ENCODE measurements at places on chromosomes 2 and 18. TPM values are rescaled to one million over a fixed set of nuclear protein-coding genes. Genes with fewer than 3 reads are reported as not detected.

GRCh38 chr2:25567406-25567805 is 106.0 kb downstream of the DTNB start:
- no peaks in the 10 kb centered on the region for H3K27me3 ChIP-seq
- no peaks in the 10 kb centered on the region for H3K36me3 ChIP-seq
- peak; percentile 67 for DNase-seq
- H3K27ac ChIP-seq: no peak overlapping the region
- H3K4me1 ChIP-seq: peaks cover 19% of the 10 kb centered on the region
- no peak overlapping the region for H3K4me3 ChIP-seq

Gene STAT4
- total RNA-seq: 0.46 TPM

- no peaks in the 10 kb centered on the region for H3K36me3 ChIP-seq
- no peaks in the 10 kb centered on the region for H3K27me3 ChIP-seq
- H3K27ac ChIP-seq: no peak overlapping the region
- H3K4me1 ChIP-seq: no peaks in the 10 kb centered on the region
- no peak for DNase-seq
- no peak overlapping the region for H3K4me3 ChIP-seq
Measured at GRCh38 chr2:135230150-135230549, 178.1 kb downstream of the RAB3GAP1 start.

- H3K27me3 ChIP-seq: no peaks in the 10 kb centered on the region
- no peak overlapping the region for H3K4me3 ChIP-seq
- H3K36me3 ChIP-seq: no peaks in the 10 kb centered on the region
- H3K27ac ChIP-seq: no peak overlapping the region
Measured at GRCh38 chr18:35511428-35511827, 13.7 kb upstream of the INO80C start.

Gene NR4A2
- total RNA-seq: 1.0 TPM

Gene GALR1
- not detected for total RNA-seq

- H3K36me3 ChIP-seq: no peaks in the 10 kb centered on the region
- no peak overlapping the region for H3K27ac ChIP-seq
- H3K4me1 ChIP-seq: no peaks in the 10 kb centered on the region
Measured at GRCh38 chr2:105872142-105872728, 127.5 kb downstream of the NCK2 start.

DNA sequence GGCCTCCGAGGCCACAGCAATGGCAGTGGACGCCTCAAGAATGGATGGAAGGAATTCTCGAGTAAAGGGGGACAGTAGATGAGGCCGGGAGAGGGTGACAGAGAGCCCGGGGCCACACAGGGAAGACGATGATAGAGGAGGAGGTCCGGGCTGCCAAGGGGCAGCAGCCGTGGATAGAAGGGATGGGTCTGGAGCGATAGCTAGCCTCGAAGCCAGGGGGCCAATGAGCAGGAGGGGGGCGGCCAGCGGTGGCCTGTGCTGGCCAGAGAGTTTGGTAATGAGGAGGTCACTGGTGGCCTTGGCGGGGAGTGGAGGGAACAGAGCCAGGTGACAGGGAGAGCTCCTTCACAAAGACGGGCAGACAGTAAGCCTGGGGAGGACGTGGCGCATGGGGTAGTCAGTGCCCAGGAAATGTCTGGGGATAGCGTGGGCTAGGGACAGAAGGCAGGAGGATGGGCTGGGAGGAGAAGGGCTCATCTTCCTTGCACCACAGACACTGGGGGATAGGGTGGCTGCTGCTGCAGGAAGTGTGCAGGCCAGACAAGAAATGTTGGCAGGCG is 87.8 kb upstream of the ASB18 start:
- H3K4me3 ChIP-seq: no peak overlapping the region
- DNase-seq: no peak
- no peak overlapping the region for H3K27ac ChIP-seq
- H3K36me3 ChIP-seq: no peaks in the 10 kb centered on the region
- H3K27me3 ChIP-seq: no peaks in the 10 kb centered on the region
- H3K4me1 ChIP-seq: no peaks in the 10 kb centered on the region

DNA sequence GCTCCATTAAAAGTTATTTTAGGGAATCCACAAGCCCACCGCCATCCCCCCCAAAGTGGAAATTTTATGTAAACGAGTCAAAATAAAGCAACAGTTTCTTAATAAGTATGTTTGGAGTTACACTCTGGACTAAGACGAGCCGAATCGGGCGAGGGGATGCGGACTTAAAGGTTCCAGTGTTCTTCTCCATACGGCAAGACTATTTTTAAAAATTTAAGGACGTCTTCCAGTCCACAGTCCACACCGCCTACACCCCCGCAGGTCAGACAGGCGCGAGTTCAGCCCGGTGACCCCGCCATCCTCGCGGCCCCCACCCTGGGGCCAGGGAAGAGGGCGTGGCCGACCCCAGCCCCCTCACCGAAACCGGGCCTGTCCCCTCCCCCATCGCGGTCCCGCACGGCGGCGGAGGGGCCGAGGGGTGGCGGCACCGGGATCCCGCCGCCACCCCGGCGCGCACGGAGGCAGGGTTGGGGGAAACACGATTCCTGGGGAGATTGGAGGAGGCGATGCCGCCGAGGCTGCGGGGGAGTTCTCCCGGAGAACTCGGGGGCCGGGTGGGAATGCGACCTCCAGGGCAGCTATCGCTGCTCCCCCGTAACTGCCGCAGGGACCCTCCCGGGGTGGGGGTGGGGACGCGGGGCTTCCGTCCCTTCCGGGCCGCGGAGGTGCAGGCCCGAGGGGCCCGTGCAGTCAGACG is 24.5 kb upstream of the SMAD7 start:
- H3K36me3 ChIP-seq: no peaks in the 10 kb centered on the region
- DNase-seq: no peak
- H3K27me3 ChIP-seq: no peaks in the 10 kb centered on the region
- peak overlapping the region; percentile 74 for H3K4me3 ChIP-seq

- peaks cover 2% of the 10 kb centered on the region for H3K4me1 ChIP-seq
- H3K27me3 ChIP-seq: no peaks in the 10 kb centered on the region
- DNase-seq: no peak
Measured at GRCh38 chr2:216546241-216546640, 47.6 kb downstream of the RPL37A start.

Gene HIBCH
- total RNA-seq: 24.7 TPM

- H3K4me3 ChIP-seq: no peak overlapping the region
- H3K27me3 ChIP-seq: no peaks in the 10 kb centered on the region
- no peak overlapping the region for H3K27ac ChIP-seq
Measured at GRCh38 chr2:2229626-2230432, 101.2 kb downstream of the MYT1L start.

Gene WBP1
- total RNA-seq: 50.5 TPM

DNA sequence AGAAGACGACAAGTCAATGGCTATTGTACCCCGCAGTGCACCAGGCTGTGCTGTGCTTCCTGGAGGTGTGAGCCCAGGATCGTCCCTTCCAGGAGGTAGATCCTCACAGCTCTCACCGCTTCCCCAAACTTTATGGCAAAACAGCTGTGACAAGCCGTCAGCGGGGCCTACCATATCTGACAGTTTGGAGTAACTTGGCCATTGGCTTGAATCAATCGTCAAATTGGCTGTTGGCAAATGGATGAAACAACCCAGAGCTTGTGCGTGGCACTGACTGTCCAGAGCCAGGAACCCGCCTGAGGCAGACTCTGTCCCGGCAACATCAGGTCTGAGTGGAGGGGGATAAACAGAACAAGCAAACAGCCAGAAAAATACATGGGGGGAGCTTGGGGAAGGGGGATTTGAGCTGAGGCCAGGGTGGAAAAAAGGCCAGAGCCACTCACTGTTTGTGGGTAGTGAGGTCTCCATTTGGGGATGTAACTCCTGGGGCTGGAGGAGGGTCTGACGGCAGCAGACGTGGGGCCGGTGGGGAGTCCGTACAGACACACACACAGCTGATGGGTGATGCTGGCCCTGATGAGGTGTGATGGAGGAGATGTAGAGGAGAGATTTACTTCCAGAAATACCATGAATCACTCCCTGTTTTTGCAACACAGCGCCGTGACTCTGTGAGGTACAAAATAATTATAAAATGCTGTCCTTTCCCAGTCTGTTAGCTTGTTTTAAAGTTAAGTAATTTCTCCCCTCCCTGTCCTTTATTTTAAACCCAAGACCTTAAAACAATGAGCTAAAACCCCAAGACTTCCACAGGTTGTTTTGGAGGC is 174.8 kb downstream of the TWIST2 start:
- H3K27ac ChIP-seq: no peak overlapping the region
- no peaks in the 10 kb centered on the region for H3K36me3 ChIP-seq
- no peaks in the 10 kb centered on the region for H3K27me3 ChIP-seq
- no peak overlapping the region for H3K4me3 ChIP-seq
- DNase-seq: no peak

GRCh38 chr2:197212344-197213262 is 98.0 kb downstream of the ANKRD44 start:
- H3K4me1 ChIP-seq: peaks cover 15% of the 10 kb centered on the region
- no peaks in the 10 kb centered on the region for H3K27me3 ChIP-seq
- no peaks in the 10 kb centered on the region for H3K36me3 ChIP-seq
- no peak for DNase-seq
- no peak overlapping the region for H3K4me3 ChIP-seq

Gene MOCOS
- 0.85 TPM for total RNA-seq

Data from endothelial cell of umbilical vein (primary cell).